Amygdala (tissue), 56 donors: ENCODE measurements at places on chromosomes 1 and 21.

DNA sequence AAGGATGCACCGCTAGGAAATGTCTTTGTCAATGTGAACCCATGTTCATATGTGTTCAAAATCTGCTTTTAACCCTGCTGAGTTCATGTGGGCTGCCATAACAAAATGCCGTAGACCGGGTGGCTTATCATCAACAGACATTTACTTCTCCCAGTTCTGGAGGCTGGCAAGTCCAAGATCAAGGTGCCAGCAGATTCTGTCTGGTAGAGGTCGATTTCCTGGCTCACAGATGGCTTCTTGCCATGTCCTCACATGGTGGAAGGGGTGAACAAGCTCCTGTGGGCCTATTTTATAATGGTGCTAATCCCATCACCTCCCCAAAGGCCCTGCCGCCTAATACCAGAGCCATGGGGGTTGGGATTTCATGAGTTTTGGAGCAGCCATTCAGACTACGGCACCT is 4.6 kb upstream of the CDCP2 start:
- DNase-seq, result no peak

- no peak for DNase-seq
Observed at GRCh38 chr1:201556841-201557571, 18.1 kb downstream of the NAV1 start.

- DNase-seq, result no peak
Observed at GRCh38 chr1:191508239-191508638, 650.0 kb upstream of the RGS18 start.

GRCh38 chr1:22117851-22118250 is 25.0 kb downstream of the WNT4 start:
- DNase-seq, result no peak

DNA sequence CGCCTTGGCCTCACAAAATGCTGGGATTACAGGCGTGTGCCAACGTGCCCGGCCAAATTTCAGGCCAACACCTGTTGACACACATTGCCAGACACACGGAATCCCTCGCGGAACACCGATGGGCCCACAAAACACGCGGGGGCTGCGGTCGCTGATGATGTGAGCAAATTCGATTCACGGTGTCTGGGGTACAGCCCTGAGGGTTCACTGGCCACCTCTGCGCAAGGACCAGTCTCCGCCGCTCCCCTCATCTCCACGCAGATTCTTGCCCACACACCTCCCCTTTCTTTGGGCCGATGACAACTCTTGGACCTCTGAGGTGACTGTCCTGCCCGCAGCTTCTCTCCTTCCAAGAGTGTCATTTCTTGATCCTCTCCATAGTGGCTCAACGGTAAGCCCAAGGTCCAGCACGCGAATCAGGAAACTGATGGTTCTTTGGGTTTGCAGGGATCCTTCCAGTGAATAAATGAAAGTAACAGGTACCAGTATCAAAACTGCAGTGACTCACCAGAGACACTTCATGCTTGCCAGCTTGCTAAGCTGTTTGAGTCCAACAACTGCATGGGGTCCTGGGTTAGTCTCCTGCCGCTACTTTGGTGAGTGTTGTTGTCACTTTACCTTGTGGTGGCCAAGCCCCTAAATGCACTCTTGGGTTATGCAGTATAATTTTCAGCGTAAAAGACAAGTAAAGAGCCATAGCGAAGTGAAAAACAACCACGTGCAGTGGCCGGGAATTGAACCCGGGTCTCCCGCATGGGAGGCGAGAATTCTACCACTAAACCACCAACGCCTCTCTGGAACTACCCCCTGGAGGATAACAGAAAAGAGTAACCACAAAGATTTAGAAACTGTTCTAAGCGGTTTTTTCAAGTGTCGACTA is 11.0 kb upstream of the RNU1-3 start:
- no peak for DNase-seq

- no peak for DNase-seq
Observed at GRCh38 chr21:43597052-43597451, 62.2 kb downstream of the HSF2BP start.

GRCh38 chr1:44357710-44358109 is 2.7 kb upstream of the ERI3 start:
- no peak for DNase-seq

GRCh38 chr1:29453502-29454240 is 217.3 kb downstream of the PTPRU start:
- no peak for DNase-seq

DNA sequence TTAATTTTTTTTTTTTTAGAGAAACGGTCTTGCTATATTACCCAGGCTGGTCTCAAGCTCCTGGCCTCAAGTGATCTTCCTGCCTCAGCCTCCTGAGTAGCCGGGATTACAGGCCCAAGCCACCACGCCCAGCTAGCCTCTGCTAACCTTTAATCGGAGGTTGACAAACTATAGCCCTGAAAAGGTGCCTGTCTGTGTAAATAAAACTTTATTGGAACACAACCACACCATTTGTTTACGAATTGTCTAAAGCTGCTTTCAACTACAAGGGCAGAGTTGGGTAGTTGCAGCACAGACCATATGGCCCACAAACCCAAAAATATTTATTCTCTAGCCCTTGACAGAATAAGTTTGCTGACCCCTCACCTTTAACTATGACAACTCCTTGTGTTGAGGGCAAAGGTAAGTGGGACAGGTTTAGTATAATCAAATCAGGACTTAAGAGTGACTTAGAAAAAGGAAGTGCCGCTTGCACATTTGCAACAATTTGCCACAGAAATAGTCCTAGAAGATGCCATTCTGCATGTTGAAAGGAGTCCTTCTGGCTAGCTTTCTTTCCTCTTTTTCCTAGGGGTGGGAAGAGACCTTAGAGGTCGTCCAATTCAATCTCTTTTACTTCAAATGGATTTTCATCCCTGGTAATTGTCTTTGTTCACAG is 16.4 kb downstream of the RGS8 start:
- DNase-seq, result no peak

DNA sequence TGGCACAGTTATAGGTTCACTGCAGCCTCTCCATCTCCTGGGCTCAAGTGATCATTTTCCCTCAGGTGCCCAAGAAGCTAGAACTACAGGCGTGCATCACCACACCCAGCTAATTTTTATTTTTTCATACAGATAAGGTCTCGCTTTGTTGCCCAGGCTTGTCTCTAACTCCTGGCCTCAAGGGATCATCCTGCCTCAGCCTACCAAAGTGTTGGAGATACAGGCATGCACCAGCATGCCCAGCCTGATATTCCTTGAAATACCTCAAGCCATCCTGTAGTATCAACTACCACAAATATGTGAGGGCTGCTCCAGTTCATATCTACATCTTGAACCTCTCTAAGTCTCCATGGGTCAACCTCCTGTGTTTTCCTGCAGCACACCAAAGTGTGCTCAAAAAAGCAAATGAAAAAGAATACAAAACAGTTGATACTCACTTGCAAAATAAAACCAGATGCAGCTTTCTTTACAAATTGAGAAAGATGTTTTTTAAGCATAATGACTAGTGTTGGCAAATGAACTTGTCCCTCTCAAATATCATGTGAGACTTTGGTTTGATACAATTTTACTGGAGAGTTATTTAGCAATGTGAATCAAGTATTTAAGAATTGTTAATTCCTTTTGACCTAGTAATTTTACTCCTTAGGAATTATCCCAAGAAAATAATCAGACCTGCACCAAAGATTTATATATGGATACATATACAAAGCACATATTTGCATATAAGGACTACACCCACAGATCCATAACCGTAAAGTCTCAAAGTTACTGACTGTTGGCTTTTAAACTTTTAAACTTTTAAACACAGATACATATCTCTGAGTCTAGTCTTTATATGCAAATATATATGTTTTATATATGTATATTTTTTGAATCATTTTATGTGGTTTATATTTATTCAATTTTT is 197.7 kb downstream of the NRIP1 start:
- DNase-seq, result no peak

DNA sequence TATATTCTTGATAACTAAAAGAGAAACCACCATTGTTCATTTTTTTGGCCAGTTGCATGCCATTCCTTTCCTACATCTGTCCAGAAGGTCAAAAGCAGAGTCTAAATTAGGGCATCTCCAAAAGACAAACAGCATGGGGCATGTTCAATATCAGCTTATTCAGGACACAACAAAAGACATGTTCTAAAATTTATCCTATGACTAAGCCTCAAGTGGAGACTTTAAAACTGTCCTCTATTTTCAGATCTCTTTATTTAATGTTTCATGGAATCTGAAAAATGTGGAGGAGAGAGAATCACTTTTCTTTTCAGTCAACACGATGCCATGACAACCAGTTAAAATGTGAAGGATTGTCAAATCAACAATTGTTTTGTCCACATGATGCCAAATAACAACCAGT is 303.4 kb upstream of the PRMT6 start:
- no peak for DNase-seq

DNA sequence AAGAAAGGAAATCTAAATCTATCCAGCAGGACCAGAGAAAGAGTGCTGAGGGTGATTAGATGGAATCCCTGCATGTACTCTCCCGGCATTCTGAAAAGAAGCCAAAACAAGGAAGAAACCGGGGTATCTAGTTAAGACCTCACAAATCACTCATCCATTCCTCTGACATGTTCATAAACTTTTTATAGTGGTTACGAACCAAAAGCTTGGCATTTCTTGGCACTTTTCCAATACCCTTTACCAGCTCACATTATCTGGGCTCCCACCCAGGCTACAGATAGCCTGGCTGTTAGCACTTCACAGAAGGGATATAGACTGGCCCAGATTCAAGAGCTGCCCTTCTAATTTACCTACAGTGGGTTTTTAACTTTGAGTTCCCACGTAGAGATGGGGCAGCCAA is 1.8 kb upstream of the C1orf74 start:
- DNase-seq, result no peak

DNA sequence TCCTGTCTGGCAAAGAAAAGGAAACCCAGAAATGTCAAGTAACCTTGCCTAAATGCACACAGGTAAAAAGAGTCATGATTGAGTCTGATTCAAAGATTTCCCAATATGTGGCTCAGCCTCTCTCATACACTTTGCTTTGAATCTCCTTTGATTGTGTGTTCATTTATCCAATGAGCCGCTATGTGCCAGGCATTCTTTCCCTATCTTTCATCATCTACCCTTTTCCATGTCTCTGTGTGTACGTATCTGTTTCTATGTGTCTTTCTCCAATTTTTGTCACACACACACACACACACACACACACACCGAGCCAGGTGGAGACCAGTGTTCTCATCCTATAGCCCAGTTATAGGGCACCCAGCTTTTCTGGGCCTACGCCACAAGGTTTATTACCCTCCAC is 35.7 kb upstream of the BCL9 start:
- no peak for DNase-seq

DNA sequence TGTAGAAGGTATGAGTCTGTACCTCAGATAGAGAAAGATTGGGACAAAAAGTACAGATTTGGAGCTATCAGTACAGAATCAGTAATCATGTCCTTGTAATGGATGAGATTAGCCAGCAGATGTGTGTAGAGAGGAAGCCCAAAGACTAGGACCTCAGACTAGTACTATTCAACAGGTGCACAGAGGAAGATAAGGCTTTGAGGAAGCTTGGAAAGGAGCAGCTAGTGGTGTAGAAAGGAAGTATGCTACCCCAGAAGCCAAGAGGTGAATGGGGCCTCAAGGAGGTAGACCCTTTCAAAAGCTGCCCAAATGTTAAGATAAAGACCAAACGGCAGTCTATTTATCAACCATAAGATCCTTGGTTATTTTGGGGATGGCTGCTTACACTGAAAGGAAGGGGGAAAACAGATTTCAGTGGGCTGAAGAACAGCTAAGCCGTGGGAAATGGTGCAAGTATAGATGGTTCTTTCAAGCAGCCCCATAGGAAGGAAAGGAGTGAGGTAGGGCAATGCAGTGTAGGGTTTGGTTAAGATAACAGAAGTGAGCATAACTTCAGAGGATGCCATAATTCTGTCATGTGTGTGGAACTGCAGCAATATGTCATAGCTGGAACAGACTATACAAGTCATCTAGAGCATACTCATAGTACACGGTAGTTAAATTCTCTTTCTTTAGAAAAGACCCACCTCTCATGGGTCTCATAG is 221.7 kb downstream of the HHIPL2 start:
- no peak for DNase-seq

GRCh38 chr1:183807549-183808168 is 2.7 kb downstream of the RGL1 start:
- DNase-seq, result no peak

GRCh38 chr1:107678993-107679392 is 286.0 kb downstream of the VAV3 start:
- no peak for DNase-seq

GRCh38 chr1:215786997-215787396 is 219.9 kb downstream of the KCTD3 start:
- no peak for DNase-seq

GRCh38 chr1:235275223-235275622 is 52.8 kb downstream of the ARID4B start:
- DNase-seq, result no peak

DNA sequence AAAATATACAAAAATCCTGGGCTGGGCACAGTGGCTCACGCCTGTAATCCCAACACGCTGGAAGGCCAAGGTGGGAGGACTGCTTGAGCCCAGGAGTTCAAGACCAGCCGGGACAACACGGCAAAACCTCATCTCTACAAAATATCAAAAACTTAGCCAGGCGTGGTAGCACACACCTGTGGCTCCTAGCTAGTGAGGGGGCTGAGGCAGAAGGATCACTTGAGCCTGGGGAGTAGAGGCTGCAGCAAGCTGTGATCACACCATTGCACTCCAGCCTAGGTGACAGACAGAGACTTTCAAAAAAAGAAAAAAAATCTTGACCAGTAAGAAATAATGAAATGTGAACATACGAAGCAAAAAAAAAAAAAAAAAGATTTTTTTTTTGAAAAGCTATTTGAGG is 52.1 kb downstream of the ARID4B start:
- DNase-seq, result no peak
